ENCODE measurements at places on chromosomes 5 and 9.

DNA sequence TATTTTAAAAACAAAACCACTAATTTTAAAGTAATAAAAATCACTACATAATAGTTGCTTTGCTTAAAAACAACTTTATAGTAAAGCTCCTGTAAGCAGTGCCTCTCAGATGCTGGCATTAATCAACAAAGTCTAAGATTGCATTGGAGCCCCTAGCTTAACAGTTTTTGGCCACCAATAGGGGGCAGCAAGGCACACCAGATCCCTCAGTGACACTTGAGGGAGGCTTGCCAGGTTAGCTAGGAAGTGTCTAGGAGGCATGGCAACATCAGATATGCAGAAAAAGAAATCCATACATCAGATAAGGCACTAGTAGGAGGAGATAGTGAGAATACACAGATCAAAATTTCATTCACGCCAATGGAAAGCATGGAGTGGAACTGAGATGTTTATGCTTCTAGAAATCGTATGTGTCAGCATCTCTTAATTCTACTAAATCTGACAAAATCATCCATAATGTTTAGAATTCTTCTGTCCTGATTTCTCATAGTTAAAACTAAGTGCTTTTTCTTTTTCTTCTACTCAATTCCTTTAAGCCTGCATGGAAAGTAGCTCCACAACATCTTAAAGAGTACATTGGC lies 73.6 kb upstream of the PAM start:
- peak; percentile 32 for DNase-seq

- DNase-seq, result no peak
Measured at GRCh38 chr5:95332158-95332557, 47.3 kb upstream of the MCTP1 start.

DNA sequence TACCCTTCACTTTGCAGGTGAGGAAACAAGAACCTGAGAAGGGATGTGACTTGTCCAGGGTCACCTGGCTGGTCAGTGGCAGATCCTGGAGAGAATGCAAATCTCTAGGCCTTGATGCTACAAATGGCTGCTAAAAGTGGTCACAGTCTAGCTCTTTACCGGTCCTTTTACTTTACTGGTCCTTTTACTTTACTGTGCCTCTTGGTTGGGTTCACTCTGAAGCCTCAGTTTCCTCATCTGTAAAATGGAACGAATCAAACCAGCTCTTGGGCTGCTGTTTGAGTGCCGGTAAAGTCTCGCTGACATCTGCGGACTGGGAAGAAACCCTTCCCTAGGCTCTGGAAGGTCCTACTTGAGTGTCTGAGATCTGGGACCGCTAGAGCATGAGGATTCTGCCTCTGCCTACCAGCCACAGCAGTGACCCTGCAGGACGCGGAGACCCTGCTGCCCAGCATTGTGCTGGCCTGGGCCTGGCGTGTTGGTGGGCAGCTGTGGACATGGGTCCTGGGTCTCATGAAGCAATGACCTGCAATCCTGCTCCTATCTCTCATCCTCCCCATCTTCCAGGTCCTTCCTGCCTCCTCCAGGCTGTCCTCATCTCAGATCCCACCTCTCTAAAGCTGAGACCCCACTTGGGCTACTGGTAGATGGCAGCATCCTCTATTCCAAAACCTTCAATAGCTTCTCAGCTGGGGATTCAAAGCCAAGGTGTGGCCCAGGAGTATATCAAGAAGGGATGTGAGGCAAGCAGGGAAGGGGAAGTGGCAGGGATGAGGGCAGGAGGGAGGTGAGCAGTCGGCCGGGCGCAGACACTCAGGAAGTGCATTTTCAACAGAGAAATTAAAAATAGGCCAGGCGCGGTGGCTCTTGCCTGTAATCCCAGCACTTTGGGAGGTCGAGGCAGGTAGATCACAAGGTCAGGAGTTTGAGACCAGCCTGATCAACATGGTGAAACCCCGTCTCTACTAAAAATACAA lies 13.3 kb downstream of the CORO2A start:
- no peak for DNase-seq

GRCh38 chr9:78601957-78602565 lies 305.1 kb downstream of the PSAT1 start:
- DNase-seq, result no peak

GRCh38 chr5:82912462-82912861 lies 164.7 kb downstream of the TMEM167A start:
- DNase-seq, result no peak

DNA sequence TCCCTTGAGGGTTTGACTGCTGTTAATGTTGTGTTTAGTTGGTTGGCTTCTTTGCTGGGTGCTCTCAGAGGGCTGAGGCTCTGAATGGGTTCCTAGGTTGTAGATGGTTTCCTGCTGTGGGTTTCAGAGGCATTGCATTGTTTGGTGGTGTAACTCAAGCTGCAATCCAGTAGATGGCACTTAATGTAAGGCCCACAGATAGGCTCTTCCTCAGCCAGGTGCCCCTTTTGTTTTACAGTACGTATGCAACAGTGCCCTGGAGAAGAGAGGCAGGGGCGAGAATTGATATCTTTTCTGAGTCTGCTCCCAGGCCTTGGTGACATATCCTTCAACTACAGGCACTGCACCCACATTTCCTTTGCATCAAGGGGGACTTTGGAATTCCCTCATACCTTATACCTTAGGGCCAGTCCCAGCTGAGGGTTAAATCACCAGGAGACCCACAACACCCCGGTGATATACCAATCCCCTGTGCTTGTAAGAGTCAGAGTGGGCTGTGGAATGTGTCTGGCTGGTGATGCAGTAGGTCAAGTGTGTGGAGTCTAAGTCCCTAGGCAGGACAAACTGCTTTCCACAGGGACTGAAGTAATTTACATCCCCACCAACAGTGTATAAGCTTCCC lies 7.0 kb upstream of the UGT3A2 start:
- no peak for DNase-seq

- no peak for DNase-seq
Measured at GRCh38 chr9:96398582-96399324, 15.2 kb upstream of the SLC35D2 start.

DNA sequence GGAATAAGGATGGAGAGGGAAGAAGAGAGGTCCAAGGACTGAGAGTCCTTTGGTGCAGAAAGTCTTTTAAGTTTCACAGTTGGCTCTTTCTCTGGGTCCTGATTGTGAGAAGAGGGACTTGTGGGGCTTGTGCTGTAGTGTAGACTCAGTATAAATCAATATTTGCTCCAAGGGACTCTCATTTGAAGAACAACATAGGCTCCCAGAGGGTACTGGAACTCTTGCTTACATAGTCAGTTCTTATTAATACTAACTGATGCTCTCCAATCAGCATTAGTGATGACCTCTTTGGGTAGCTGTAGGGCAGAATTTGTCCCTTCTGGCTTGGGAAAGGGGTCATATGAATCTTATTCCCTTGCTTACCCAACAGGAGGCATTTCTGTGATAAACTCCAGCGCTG lies 62.5 kb upstream of the CXCL14 start:
- no peak for DNase-seq

DNA sequence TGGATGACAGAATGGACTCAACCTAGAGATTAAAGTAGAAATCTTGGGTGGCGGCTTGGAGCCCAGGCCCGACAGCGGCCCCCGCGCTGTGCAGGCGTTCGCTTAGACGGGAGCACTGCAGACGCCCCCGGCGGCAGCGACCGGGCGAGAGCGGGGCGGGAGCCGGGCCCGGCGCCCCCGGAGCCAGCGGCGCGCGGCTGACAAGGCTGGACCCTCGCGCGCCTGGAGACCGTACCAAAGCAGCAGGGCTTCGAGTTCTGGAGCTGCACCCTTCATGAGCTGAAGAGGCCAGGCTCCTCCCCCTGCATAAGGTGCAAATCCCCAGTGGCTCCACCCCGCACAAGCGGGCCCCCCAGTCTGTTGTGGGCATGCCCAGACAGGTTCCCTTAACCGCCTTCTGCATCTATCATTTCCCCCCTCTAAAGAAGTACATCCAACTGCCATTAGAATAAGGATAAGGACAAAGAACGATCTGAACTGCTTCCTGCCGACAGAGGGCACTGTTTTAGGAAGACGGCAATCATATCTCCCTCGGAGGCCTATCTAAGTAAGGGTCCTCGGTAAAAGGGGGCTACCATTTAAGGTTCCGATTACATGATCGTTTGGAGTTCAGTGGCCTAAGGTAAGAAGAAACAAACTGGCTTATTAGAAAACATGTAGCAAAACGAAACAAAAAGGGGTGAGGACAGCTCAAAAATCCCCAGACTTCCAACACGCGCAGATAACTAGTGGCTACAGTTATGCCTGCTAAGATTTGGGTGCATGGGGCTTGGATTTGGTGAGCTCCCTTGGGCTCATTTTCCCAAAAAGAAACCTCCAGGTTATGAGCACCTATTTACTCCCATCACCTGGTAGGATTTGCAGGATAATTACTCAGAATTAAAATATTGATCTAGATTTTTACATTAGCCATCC lies 66.3 kb downstream of the RGMB start:
- no peak for DNase-seq

GRCh38 chr9:5435912-5436311 lies 1.8 kb downstream of the PLGRKT start:
- no peak for DNase-seq

DNA sequence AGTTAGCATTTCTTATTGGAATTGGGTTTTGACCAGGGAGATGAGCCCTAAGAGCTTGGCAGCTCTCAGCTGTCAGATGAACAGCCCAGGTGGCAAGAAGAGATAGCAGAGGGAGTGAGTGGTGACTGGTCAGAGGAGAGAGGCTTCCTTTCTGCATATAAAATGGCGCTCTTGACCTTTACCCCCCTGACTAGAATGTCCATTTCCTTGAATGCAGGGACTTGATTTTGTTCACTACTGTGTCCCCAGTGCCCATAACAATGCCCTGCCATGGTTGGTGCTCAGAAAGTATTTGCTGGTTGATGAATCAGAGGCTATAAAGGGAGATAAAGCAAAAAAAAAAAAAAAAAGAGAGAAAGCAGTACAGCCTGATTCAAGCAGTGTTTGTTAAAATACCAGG lies 7.2 kb downstream of the CHMP5 start:
- no peak for DNase-seq

- no peak for DNase-seq
Measured at GRCh38 chr5:18483451-18483850, 849.2 kb downstream of the TAF11L14 start.

GRCh38 chr9:33924978-33925797 lies 108.2 kb downstream of the UBE2R2 start:
- peak; percentile 14 for DNase-seq

GRCh38 chr5:128237000-128237399 lies 153.4 kb downstream of the SLC12A2 start:
- no peak for DNase-seq

DNA sequence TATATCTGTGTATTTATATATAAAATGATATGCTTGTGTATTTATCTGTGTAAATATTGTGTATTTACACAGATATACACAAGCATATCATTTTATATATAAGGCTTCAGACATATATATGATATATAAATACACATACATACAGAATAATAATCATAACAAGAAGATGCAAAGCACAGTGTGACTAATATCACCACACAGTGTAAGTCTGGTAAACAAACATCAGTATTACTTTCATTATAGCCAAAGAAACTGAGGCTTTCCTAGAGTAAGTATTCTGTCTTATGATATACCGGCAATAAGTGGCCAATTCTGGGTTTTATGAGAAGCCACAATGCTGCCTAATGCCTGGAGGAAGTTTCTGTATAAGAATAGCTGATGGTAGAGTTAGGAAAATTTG lies 29.9 kb upstream of the RAPGEF6 start:
- no peak for DNase-seq

GRCh38 chr9:69743930-69744329 lies 15.9 kb downstream of the PTAR1 start:
- DNase-seq, result no peak

DNA sequence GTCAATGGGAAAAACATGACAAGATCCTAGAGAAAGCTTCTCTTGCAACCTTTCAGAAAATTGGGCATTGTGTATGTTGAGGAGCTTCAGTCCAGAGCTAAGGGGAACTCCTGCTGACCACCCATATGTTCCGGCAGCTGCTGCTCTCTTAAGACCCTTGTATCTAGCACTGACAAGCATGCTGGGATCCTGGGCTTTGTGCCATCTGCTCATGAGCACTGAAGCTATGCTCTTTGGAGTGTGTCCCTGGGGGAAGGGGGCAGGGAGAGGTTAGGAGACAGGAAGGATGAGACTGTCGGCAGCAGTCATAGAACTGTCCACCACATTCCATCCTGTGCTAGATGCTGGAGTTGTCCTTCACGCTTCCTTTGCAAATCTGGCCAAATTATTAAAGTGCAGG lies 109.3 kb downstream of the JAKMIP2 start:
- DNase-seq, result no peak

DNA sequence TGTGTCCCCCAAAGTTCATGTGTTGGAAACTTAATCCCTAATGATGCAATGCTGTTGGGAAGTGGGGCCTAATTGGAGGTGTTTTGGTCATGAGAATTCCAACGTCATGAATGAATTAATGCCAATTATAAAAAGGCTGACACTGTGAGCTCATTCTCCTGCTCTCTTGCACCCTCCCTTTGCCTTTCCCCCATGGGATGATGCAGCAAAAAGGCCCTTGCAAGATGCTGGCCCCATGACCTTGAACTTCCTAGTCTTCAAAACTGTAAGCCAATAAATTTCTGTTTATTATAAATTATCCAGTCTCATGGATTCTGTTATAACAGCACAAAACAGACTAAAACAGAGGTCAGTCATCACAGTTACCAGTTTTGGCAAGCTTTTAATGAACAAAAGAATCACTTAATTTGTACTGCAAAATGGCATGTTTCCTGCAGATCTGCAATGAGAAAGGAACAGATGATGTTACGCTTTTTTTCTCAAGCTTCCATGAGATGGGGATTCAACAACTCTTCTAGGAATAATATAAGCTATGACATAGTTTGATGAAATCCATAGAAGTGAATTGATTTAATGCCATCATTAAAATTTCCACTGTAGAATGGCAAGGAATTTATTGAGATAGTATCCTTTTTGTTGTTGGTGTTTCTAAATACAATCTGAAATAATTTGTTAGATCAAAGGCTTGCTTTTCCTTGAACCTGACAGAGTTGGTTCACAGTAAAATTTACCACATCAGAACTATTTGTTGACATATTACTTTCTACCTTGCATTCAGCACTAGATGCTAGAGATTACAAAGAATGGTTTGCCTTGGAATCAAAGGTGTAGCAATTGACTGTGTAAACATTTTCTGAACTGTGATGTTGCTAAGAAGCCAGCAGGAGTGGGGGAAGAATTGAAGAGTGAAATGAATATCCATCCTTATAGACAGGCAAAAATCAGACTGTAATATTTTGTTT lies 29.3 kb upstream of the RFK start:
- no peak for DNase-seq

DNA sequence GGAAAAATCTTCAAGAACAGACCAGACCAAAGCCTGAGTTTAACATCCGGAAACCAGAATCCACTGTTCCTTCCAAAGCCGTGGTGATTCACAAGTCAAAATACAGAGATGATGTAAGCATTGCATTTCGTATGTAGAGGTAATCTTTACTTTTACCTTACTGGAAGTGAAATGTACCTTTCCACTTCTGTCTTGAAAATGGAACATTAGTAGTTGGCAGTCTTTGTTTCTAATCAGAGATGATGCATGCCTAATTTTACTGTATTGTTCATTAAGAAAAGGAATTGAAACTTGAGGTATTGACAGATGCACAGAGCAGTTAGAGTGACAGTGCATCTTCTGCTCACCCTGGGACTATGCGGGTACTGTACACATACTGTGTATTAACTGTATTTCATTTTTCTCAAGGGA lies 34.6 kb downstream of the HABP4 start:
- no peak for DNase-seq

- no peak for DNase-seq
Measured at GRCh38 chr5:157799578-157799977, 56.1 kb downstream of the LSM11 start.

- no peak for DNase-seq
Measured at GRCh38 chr9:37987467-37987981, 81.5 kb downstream of the SHB start.
